ENCODE measurements at places on chromosomes 7 and 10.

- DNase-seq = no peak
Measured at GRCh38 chr7:158655507-158655906, 49.1 kb downstream of the NCAPG2 start.

DNA sequence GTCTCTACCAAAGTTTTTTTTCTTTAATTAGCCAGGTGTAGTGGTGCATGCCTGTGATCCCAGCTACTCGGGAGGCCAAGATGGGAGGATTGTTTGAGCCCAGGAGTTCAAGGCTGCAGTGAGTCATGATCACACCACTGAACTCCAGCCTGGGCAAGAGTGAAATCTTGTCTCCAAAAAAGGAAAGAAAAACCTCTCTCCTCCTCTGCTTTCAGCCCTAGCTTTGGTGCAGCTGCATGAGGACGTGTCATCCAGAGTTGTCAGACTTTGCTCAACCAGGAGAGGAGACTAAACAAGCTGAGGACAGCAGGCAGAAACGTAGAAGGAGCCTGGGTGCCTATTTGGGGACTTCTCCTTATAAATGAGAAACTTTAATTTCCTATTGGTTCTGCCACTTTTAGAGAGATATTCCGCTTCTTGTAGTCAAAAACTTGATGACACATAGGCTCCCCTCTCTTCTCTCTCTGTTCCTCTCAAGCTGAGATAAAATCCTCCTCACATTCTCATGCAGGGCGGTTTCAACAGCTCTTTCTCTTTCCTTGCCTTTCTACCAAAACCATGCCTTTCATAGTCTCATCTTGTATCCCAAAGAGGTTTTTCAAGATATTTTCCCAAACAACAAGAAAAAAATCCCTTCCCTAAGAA is 205.4 kb downstream of the ARHGAP12 start:
- no peak for DNase-seq

DNA sequence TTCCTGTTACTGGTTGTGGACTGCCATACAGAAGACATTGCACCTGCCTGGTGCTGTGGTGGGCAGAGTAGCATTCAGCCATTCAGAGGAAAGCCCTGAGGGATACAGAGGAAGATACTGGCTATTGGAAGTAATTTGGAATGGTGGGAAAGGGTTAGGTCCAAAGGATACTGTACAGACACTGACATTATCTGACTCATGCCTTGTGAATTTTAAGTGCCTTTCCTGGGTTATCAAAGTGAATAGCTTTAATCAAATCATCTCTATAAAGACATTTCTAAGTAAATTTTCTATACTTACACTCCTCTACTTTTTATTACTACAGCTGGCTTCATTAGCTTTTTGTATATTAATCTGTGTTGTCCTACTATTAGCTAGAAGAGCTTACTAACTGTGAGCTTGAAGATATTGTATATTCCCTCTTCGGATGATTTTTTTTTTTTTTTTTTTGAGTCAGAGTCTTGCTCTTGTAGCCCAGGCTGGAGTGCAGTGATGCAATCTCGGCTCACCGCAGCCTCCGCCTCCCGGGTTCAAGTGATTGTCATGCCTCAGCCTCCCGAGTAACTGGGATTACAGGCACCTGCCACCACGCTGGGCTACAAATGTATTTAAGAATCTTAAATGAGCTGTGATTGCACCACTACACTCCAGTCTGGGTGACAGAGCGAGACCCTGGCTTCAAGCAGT is 186.5 kb downstream of the ADK start:
- peak; percentile 17 for DNase-seq

DNA sequence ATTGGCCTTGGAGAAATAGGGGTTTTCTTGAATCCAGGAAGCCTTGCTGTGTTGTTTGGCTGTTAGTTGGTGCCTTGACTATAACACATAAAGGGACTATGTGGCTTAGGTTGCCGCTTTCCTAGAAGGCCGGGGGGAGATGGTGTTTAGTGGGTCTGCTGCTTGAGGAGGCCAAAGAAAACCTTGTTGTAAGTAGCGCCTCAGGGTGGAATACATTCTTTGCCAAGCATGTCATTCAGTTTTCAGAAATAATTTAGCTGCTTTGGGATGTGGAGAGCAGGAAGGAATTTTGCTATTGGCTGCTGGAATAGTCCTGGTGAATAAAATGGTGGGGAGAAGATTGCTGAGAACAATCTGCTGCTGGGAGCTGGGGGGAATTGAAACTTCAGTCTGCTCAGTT is 132.9 kb upstream of the WNT16 start:
- peak; percentile 7 for DNase-seq

DNA sequence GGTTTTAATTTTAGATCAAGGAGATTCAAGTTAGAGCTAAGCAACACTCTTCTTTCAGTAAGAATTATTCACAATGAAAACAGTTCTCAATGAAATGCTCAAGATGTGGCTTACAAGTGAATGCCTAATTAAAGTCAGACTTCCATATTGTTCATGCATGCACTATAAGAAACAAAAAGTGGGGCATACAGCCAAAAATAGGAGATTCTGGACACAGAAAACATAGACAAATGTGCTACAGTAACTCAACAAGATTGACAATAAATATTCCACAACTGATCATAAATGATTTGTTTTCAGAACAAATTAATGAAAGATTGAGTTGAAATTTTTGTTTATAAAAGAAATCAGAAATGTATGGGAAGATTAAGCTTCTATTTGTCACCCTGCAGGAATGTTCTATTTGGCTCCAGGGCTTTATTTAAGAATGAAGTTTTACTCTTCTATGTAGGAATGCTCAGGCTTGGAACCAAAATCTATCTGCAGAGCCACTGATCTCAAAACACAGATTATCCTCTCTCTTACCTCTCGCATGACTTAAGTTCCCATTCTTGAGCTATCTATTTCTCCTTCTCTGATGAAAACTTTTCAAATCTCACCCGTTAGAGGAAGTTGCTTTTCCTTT is 89.0 kb upstream of the PIP4K2A start:
- DNase-seq = peak; percentile 76

- DNase-seq = peak; percentile 45
Measured at GRCh38 chr10:70007116-70007820, 45.4 kb upstream of the MACROH2A2 start.

GRCh38 chr10:133418289-133418993 is 6.0 kb downstream of the SPRN start:
- DNase-seq = no peak

GRCh38 chr10:30540276-30540675 is 89.3 kb downstream of the LYZL2 start:
- no peak for DNase-seq

- DNase-seq = peak; percentile 46
Measured at GRCh38 chr10:3708852-3709251, 76.2 kb downstream of the KLF6 start.

- peak; percentile 36 for DNase-seq
Measured at GRCh38 chr7:125363873-125364272, 434.2 kb upstream of the POT1 start.

DNA sequence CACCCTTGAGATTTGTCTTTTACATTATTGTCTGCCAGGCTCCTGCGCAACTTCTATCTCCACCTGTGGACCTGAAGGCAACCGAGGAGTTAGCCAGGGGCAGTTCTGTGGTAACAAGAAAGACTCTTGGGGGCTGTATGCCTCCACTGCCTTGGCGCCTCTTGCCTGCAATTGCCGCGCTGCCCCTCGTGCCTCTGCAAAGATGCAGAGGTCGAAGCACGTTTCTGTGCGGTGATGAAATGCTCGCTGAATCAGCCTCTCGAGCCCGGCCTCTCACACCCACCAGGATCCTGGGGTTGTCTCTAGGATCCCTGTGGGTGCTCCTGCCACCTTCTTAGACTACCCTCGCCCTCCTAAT is 486 bp upstream of the LHFPL3 start:
- DNase-seq = no peak

GRCh38 chr7:945147-945555 is 9.3 kb downstream of the ADAP1 start:
- DNase-seq = no peak

DNA sequence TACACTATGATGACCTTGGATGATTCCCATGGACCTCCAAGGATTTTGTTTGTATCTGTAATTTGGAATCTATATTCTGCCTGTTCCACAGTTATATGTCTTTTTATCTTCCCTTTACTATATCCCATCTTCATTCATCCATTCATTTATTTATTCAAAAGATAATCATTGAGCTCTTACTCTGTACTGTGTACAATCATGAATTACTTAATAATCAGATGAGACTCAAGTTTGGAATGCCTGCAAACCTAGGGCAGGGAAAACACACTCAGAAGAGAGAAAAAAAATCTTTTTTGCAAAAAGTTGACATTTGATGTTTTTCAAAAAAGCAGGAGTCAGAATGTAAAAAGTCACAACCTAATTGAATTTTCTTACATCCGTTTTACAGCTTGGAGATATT is 170.2 kb upstream of the GNAI1 start:
- DNase-seq = no peak

DNA sequence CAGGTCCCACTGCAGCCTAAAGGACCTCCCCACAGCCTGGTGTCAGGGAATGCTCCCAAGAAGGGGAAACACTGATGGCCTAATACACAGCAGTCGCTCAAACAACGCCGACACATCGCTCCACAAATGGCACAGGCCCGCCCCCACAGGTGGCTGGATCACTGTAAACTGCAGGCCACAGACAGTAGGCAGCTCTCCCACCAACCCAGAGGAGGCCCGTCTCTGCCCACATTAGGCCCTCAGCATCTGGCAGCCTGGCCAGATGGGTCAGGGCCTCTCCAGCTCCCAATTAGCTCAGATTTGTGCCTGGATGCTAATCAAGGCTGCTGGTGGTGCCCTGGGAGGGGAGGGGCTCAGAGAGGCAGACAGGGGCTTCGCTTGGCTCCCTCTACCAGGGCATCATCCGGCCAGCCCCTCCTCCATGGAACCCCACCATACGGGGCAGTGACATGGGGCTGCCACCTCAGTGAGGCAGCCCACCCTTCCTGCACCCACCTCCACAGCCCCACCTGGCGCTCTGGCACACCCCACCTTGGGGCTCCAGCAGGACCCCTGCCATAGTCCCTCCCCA is 42.7 kb downstream of the CAMK2B start:
- DNase-seq = no peak

GRCh38 chr7:11681461-11681860 is 150.5 kb downstream of the THSD7A start:
- no peak for DNase-seq

DNA sequence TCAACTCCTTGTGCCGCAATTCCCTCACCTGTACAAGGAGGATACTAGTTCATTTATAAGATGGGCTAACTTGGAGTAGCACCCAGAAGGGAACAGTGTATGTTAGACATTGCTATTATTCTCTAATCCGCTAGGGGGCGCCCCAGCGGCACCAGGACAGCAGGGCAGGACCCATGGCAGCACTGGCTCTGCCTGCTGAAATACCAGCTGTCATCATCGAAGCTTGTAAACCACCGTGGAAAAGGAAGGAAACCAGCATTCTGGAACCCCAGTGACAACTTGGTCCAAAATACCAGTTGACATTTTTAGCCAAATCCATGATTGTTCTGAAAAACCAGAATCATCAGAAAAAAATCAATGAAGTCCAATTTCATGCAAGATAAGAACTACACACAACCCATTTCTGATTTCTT is 134.4 kb downstream of the ITGA8 start:
- DNase-seq = no peak
